ENCODE measurements at places on chromosomes 12 and 14. TPM values are rescaled to one million over a fixed set of nuclear protein-coding genes. Genes with fewer than 3 reads are reported as not detected.

DNA sequence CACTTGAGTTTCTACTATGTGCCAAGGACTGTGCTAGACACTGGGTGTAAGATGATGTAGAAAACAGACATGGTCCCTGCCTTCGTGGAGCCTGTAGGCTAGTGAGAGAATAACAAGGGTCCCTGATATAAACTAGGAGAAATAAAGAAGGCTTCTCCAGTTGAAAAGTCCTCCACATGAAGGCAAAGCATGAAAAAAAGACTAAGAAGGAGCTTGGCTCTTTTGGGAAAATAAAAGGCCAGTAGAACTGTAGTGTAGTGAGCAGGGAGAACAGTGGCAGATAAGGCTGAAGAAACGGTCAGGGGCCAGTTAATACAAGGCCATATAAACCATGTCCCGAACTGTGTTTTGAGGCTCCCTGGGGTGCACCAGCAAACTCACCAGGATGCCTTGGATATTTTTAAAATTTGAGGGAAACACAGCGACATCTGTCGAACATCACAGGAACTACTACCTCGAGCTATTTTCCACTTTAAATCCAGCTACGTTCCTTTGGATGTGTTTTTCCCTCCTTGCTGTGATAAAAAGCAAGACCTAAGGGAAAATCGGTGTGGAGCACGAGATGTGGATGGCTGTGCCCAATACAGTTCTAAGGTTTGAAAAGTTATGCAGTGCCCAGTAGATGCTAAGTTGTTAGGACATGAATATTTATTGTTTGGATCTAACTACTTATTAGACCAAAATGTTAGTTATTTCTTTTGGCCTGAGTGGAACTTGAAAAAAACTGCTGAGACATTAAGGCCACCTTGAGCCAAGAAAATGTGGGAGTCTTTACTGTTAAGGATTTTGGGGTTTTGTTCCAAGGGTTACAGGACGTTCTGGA, 8.5 kb upstream of the CFL2 start:
- H3K36me3 ChIP-seq: no peaks in the 10 kb centered on the region
- H3K27me3 ChIP-seq: no peaks in the 10 kb centered on the region
- no peak overlapping the region for H3K4me3 ChIP-seq
- DNase-seq: no peak
- H3K4me1 ChIP-seq: peaks cover 3% of the 10 kb centered on the region
- H3K27ac ChIP-seq: no peak overlapping the region

GRCh38 chr14:61077951-61078720, 97.1 kb downstream of the SLC38A6 start:
- H3K4me1 ChIP-seq: no peaks in the 10 kb centered on the region
- no peaks in the 10 kb centered on the region for H3K27me3 ChIP-seq
- no peaks in the 10 kb centered on the region for H3K36me3 ChIP-seq
- no peak for DNase-seq
- no peak overlapping the region for H3K27ac ChIP-seq

DNA sequence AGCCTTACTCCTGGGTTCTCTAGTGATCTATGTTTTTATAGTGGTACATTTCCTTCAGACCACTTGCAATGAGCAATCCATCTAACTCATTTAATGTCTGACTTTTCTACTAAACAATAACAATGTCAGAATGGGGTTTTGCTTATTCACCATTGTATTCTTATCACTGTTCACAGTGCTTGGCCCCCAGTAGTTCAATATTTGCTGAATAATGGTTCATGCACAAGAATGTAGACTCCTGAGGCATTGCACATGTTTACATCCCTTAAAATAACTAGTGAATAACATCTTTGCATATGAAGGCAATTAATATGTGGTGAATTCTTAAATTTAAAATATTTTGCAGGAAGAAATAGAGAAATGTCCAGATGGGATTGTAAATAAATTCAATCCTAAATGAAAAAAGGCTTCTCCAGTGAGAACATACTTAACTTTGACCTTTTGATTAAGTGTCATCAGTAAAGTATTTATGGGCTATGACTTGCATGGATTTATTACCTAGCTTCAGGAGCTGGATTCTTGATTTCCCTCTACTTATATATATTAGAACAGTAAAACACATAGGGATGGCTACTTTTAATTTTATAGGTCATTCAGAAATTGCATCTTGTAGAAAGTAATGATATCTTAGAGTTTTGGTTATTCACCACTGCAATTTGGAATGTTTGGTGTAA, 3.4 kb downstream of the CCER1 start:
- H3K4me1 ChIP-seq: no peaks in the 10 kb centered on the region
- H3K27ac ChIP-seq: no peak overlapping the region
- no peaks in the 10 kb centered on the region for H3K36me3 ChIP-seq
- no peak for DNase-seq
- no peaks in the 10 kb centered on the region for H3K27me3 ChIP-seq

- peaks cover 5% of the 10 kb centered on the region for H3K36me3 ChIP-seq
- DNase-seq: no peak
- no peaks in the 10 kb centered on the region for H3K27me3 ChIP-seq
- H3K27ac ChIP-seq: no peak overlapping the region
- H3K4me1 ChIP-seq: peaks cover 65% of the 10 kb centered on the region
These were observed 1.6 kb upstream of the INF2 start for GRCh38 chr14:104687601-104688504.

DNA sequence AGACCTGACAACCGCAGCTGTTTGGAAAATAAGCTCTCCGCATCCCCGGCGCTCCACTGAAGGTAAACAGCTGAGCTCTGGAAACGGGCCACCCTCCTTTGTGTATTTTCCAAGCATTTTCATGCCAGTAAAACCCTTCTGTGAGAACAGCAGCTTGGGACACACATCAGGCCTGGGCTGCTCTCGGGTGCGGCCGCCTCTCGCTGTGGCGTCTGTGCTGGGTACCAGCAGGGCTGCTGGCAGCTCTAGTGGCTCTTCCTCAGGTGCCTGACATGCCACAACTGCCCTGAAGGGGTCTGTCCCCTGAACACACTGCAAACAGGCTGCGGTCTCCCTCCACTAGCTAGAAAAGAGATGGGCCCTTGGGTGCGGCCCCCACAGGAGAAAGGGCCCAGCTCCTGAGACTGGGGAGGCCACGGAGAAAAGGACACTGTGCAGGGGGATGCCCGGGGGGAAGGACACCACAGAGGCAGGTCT, 96.3 kb downstream of the ITPK1 start:
- DNase-seq: no peak
- H3K27me3 ChIP-seq: no peaks in the 10 kb centered on the region
- peaks cover 2% of the 10 kb centered on the region for H3K4me1 ChIP-seq
- H3K36me3 ChIP-seq: peaks cover 17% of the 10 kb centered on the region

DNA sequence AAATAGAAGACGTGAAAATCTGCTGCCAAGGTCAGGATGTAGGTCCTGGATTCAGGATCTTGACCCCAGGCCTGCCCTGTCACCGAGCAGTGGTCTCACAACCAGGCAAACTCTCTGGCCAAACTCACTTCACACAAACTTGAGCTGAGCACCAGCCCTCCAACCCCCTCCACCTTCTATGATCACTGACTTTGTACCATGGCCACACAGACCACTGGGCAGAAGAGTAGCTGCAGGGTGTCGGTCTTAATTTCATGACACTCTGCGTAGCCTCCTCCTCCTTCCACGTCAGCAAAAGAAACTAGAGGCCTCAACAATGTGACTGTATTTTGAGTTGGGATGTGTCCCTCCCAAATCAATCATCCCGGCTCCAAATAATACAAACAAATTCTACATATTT, 7.2 kb upstream of the TBX3 start:
- H3K27me3 ChIP-seq: peaks cover 98% of the 10 kb centered on the region
- no peak for DNase-seq
- H3K4me3 ChIP-seq: no peak overlapping the region
- no peak overlapping the region for H3K27ac ChIP-seq
- H3K4me1 ChIP-seq: peaks cover 4% of the 10 kb centered on the region

DNA sequence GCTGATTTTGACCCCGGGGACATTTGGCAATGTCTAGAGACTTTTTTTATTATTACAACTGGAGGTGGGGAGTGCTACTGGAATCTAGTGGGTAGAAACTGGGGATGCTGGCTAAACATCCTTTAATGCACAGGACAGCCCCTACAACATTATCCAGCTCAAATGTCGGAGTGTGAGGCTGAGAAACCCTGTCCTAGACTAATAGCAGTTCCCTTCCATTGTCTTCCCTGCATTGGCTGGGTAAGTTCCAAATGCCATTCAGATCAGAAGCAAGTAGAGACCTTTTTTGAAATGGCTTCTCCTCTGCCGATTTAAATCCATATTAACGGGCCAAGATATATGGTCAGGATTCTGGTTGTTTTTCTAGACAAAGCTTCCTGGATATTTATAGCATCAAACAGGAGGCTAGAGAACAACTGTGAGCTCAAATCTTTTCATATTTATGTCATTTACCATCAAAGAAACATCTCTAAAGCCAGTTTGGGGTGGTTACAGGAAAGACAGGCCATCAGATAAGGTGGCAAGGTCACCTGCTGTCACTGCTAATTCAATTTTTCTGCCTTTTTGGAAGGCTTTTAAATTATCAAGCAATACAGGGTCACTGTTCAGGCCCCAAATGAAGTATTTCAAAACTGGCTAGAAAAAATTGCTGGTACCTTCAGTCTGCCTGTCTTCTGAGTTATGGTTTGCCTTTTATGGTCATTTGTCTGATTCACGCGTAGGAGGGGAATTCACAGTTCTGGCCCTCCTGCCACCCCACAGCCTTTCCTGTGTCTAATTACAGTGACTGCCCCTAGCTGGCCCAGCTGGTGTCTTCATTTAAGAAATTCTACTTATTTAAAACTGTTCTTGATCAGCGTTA, 20.1 kb upstream of the AKAP5 start:
- H3K4me3 ChIP-seq: no peak overlapping the region
- H3K4me1 ChIP-seq: peaks cover 20% of the 10 kb centered on the region
- peaks cover 34% of the 10 kb centered on the region for H3K36me3 ChIP-seq
- H3K27ac ChIP-seq: peak overlapping the region; percentile 50

DNA sequence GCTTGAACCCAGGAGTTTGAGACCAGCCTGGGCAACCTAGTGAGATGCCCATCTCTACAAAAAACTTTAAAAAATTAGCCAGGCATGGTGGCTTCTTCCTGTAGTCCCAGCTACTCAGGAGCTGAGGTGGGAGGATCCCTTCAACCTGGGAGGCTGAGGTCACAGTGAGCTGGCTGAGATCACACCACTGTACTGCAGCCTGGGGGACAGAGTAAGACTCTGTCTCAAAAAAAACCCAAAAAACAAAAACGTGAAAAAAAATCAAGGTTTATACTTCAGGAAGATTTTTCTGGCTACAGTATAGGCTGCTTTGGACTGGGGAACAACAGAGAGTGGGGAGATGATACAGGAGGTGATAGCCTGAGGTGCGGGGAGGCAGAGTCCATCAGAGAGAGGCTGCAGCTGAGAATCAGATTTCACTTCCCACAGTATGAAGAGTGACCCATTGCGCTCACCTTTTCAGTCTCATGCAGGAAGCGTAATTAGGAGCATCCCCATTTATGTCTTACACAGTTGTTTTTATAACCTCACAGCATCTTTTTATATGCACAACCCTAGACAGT, 28.9 kb downstream of the DNAH10 start:
- no peak overlapping the region for H3K27ac ChIP-seq
- H3K4me1 ChIP-seq: no peaks in the 10 kb centered on the region
- no peak for DNase-seq
- no peaks in the 10 kb centered on the region for H3K27me3 ChIP-seq
- no peak overlapping the region for H3K4me3 ChIP-seq

DNA sequence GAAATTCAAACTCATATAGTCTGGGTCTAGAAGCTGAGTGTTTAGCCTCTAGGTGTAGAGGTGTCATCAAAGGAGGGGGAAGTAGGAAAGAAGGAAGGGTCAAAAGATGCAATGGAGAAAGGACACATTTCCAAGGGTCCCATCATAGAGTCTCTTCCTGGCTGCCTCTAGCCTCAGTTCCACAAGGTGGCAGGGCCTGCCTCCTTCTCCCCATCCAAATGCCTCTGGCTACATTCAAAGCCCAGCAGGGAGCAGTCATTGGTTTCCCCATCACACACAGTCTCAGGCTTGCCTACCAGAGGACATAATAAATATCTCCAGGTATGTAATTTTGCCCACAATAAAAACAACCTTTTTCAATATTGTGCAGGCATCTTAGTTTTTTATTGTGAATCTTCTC, 2.1 kb upstream of the CCT2 start:
- H3K27ac ChIP-seq: no peak overlapping the region
- H3K36me3 ChIP-seq: peaks cover 17% of the 10 kb centered on the region
- no peak for DNase-seq
- no peaks in the 10 kb centered on the region for H3K27me3 ChIP-seq
- no peak overlapping the region for H3K4me3 ChIP-seq

The GLIPR1L1 gene
- total RNA-seq: not detected

The TAS2R42 gene
- not detected for total RNA-seq

DNA sequence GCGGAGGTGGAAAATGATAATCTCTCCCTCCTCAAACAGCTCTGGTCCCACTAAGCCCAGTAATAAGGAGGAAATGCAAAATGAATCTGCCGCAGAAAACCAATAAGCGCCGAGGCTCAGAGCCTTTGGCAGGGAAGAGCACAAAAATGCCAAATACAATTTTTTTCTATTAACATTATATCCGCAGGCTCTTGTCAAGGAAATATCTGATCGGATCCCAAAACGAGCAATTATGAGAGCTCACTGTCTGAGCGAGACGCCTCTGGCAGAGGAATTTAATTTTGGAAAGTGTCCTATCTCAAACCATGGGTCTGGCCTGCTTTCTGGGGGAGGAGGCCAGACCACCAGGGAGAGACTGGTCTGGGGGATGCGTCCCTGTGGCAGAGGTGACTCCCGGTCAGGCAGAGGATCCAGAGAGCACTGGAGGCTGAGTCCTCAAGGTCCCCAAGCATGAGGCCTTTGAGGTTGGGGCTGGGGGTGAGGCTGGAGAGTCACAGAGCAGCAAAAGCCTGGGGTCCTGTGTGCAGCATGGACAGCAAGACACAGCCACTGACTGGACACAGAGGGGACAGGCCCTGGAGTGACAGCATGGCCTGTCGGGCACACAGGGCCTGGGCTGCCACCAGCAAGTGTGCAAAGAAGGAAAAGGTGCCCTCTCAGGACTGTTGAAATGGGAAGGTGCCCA, 342.8 kb upstream of the SFSWAP start:
- no peaks in the 10 kb centered on the region for H3K4me1 ChIP-seq
- no peak for DNase-seq
- H3K4me3 ChIP-seq: no peak overlapping the region
- H3K27ac ChIP-seq: no peak overlapping the region
- H3K36me3 ChIP-seq: no peaks in the 10 kb centered on the region
- no peaks in the 10 kb centered on the region for H3K27me3 ChIP-seq

DNA sequence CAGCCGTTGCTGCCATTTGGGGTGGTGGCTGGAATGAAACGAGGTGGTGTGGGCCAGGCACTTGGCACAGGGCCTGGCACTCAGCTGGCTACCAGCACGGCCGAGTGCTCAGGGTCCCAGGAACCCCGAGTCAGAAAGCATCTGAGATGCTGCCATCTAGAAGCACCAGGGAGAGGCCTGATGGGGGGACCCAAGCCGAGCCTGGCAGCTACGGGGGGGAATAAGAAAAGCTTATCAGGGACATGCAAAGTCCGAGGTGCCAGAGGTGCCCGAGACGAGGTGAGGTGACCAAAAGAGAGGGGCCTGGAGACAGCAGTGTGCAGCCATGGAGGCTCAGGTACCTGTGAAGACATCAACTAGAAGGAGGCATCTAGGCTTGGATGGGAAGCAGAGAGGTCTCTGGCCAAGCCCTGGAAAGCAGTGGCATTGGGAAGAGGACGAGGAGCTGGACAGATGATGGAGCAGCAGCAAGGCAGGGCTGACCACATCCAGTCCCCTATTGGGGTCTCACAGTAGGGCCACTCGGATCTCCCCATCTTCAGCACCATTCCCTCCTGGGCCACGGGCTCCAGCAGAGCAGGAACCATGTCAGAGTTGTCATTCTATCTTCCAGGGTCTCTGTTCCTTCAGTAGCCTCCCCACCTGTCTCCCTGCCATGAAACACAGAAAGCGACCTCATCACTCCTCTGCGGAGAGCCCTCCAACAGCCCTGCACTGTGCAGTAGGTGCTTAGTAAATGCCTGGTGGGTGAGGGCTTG, 59.3 kb upstream of the DIO3 start:
- no peak for DNase-seq
- no peaks in the 10 kb centered on the region for H3K4me1 ChIP-seq
- no peaks in the 10 kb centered on the region for H3K36me3 ChIP-seq
- H3K27ac ChIP-seq: no peak overlapping the region
- H3K4me3 ChIP-seq: no peak overlapping the region
- H3K27me3 ChIP-seq: no peaks in the 10 kb centered on the region

All from CD4-positive, alpha-beta T cell (primary cell).